Pons (tissue), 1 donor: ENCODE measurements at places on chromosomes 13 and 19.

GRCh38 chr13:94860981-94861407, 148.6 kb upstream of the SOX21 start:
- no peak for DNase-seq

DNA sequence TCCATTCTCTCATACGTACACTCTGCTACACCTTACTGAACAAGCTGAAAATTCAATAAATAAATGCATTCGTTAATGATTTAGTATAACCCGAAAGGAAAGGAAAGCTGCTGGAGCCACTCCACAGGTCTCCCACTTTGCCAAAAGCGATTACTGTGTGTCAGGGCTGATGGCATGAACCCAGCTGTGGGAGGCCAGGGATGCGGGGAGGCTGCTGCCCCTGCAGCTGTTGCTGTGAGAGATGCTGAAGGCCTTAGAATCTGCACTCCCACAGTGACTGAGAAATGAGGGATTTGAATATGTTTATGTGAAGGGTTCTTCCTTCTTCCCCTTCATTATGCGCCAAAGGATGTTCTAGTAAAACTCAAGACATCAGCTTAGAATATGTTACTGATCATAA, 58.7 kb upstream of the NBEA start:
- no peak for DNase-seq

GRCh38 chr19:19537075-19538048, 703 bp upstream of the CILP2 start:
- no peak for DNase-seq

DNA sequence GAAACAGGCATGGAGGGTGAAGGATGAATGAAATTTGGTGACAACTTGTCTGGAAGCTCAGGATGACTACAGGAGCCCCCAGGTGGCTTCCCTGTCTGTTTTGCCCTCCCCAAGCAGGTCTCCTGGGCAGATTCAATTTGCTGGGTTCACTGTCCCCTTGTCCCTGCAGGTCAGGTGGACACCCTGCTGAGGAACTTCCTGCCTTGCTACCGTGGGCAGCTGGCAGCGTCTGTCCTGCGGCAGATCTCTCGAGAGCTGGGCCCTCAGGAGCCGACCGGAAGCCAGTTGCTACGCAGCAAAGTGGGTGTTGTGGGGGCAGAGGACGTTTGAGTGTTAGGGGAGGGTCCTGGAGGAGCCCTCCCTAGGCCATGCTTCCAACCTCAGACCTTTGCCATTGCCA, 19.1 kb downstream of the PGLS start:
- no peak for DNase-seq

DNA sequence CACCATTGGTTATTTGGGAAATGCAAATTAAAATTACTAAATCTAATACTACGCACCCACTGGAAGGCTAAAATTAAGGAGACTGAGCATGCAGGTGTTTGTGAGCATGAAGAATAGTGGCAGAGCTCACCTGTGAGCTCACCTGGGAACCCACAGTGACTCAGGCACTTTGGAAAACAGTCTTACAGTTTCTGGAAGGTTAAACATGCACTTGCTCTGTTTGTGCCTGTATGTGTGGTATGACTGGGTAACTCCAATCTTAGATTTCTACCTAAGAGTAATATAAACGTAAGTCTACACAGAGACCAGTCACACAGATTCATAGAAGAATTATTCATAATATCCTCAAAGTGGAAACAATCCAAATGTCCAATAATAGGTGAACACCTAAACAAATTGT, 318.8 kb downstream of the ATP8A2 start:
- DNase-seq, result no peak

DNA sequence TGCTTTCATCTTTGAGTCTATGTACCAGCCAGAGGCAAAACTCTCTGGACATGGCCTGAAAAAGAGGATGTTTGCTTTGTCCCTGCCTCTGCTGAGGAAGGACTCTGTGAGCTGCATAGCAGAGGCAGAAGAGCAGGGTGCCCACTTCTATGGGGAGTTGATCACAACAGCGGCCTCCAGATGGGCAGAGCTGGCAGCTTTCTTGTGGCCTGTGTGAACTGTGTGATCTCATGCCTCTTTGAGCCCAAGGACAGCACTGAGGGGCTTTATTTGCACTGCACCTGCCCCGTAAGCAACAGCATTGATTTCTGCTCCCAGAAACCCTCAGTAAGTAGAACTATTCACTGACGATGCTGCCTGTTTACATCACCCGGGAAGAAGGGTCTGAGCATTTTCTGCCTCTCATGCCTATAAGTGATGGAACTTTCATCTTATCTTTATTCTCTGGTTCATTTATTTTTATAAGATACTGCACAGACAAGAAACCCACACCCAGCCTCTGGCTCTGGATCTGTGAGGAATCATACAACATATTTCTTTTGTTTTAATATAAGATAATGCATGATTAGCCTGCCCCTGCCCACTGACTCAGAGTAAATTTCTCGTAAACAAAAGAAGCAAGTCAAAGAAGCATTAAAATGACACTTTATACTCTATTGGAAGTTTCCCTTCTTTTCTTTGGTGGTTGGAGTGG, 244.2 kb upstream of the SOX21 start:
- peak; percentile 62 for DNase-seq

GRCh38 chr13:61779456-61779855, 363.8 kb upstream of the PCDH20 start:
- DNase-seq, result no peak

GRCh38 chr13:43785650-43786471, 911 bp downstream of the ENOX1 start:
- DNase-seq, result peak; percentile 86

DNA sequence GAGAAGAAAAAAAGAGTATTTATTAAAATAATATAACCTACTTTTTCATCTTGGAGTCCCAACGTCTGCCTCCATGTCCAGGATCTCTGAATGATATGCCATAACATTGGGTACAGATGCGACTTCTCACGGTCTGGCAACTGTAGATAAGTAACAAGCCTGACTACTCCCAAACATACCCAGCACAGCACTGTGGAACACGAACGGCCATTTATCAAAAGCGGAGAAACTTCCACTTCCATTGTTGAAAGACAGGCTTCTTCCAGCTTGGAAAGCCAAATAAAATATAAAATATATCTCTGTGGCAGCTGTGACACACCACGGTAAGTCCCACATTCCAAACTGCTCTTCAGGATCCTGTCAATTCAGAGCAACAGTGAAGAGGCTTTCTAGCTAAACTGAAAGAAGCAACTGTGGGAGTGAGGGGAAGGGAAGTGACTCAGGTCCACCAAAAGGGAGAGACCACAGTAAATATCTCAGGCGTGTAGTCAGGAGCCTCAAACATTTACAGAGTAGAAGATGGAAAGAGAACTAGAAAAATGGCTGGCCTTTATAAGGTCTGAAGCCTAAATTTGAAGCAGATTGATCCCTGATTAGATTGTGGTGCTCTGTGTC, 331.7 kb downstream of the LIG4 start:
- no peak for DNase-seq
